Stimulated activated CD4-positive, alpha-beta T cell treated with anti-CD3 and anti-CD28 coated beads, Interleukin-1b, Interleukin-23, amount 100 ng/mL, for 1 hour (primary cell): ENCODE measurements at places on chromosomes 5 and 9.

DNA sequence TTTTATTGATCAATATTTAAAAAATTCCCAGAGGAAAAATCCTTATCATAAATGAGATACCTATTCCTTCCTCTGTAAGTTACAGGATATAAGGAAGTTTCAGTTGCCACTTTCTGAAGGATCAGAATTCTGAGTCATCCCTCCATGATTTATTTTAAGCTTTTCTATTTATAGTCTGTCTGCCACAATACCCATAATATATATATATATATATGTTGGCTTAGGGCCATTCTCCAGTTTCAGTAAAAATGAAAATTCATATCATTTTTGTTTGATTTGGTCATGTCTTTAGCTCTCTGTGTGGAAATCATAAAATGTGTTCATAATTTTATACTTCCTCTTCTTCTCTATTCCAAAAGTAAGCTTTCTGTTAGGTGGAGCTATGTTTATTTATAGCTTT is 215.8 kb upstream of the CYLC2 start:
- DNase-seq, result no peak

DNA sequence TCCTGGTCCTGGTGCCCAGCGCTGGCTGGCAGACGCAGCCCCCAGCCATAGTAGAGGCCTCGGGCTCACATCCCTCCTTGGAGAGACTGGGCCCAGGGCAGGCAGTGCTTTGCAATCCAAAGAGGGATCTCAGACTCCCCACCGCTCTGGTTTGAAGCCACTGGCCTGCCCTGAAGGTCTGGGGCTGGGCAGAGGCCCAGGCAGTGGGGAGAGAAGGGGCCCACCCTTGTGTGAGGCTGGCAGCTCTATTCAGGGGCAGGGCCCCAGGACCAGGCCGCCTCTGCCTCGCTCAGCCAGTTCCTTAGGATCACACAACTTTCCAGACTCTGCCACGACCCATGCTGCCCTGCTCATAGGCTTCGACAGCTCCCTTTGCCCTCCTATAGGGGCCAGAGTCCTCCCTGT is 10.7 kb upstream of the SEC16A start:
- no peak for DNase-seq

- DNase-seq, result no peak
Measured at GRCh38 chr5:103783669-103784068, 221.1 kb upstream of the NUDT12 start.

DNA sequence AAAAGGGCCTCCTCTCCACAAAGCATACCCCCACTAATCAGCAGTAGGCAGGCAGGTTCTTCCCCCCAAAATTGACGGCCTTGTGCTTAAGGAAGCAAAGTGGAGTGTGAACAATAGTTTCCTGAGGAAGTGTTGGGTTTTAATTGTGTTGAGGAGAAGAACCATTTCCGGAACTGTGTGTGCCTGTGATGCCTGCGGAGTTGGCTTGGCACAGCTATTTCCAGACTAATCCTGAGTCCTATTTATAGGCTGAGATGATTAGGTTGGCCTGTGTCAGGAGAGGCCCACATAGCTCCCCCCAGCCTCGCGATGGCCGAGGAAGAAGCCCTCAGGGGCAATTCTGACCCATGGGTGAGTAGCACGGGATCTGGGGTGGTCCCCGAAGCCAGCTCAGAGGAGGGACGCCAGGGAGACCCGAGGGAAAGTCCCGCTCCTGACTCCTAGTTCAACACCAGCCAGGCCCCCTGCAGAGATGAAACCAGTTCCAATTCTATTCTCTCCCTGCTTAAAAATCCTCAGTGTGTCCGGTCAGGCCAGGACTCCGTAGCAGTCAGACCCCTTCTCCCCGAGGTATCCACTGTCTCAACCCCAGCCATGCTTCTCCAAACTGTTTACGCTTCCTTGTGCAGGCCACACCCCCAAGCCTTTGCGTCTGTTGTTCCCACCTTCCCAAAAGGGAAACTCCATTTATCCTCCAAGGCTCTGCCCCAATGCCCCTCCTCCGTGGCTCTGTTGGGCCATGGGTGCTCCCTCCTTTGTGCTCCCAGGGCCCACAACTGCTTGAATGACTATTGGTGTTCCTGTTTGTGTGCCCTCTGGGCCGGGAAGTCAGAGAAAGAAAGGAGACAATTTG is 18.1 kb downstream of the GSN start:
- no peak for DNase-seq

DNA sequence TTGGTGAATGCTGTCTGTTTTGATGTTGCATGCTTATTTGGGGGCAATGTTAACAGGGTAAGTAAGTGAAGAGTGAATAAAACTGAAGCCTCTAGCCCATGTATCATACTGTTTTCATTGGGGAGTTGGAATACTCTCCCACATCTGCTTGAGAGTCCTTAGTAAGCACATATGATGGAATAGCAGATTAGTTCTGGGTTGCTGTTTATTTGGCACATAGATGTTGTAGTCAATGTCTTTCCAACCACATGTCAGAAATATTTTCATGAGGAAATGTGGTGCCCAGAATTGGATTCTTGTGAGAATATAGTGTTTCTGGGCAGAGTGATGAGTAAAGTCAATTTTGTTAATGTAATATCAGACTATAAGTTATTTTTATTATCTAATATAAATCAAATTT is 611.7 kb upstream of the FTMT start:
- no peak for DNase-seq

DNA sequence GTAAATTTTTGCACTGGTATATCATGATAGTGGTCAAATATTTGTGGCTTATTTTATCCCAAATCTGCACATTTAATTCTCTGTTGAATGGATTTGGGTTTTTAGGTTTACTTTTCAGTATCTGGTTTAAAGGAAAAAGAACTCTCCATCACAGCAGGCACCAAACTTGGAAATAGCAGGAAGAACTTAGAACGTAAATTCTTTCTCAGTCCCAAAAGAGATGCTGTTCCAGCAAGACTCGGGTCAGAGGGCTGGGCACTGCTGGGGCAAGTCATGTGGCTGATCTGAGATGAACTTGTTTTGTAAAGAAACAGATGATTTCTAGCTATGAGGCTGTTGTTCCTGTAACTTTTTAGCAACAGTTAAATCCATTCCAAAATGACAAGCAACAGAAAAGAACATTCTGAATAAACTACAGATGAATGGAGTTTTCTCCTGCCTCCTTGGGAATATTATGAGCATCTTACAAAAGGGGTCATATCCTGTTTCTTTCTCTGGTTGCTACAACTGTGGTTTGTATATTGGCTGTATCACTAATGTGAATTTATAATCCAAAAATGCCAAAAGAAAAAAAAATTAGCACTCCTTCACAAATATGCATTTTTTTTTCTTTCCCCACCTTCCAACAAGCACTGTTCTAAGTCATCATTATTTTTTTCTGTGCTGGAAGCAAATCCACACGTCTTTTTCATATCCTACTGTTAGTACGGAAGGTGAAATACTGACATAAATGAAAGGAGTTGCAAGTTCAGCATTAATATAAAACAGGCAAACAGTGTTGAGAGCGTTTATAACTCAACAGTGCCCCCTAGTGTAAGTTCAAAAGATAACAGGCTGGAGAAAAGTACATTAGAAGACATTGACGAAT is 31.1 kb downstream of the OR2K2 start:
- no peak for DNase-seq

GRCh38 chr5:142845954-142846398 is 75.8 kb downstream of the ARHGAP26 start:
- DNase-seq, result no peak

GRCh38 chr9:84970432-84970831 is 300.9 kb downstream of the NTRK2 start:
- no peak for DNase-seq

DNA sequence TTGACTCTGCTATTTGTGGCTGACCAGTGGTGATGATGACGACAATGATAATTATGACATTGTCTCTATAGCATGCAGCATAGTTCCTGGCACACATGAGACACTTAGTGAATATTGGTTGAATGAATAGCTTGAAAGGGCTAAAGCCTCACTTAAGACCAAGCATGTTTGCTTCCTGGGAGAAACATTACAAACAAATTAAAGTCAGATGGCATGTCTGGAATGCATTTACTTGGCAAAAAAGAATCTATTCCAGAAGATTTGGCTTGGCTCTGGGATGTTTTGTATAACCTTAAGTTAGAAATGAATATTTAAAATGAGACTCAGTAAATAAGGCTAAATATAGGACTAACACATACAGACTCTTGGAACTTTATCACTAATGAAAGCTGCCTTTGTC is 21.6 kb downstream of the GAS1 start:
- DNase-seq, result no peak

GRCh38 chr5:174057206-174057605 is 11.7 kb downstream of the NSG2 start:
- no peak for DNase-seq

- no peak for DNase-seq
Measured at GRCh38 chr5:151244206-151244605, 8.8 kb upstream of the GM2A start.

DNA sequence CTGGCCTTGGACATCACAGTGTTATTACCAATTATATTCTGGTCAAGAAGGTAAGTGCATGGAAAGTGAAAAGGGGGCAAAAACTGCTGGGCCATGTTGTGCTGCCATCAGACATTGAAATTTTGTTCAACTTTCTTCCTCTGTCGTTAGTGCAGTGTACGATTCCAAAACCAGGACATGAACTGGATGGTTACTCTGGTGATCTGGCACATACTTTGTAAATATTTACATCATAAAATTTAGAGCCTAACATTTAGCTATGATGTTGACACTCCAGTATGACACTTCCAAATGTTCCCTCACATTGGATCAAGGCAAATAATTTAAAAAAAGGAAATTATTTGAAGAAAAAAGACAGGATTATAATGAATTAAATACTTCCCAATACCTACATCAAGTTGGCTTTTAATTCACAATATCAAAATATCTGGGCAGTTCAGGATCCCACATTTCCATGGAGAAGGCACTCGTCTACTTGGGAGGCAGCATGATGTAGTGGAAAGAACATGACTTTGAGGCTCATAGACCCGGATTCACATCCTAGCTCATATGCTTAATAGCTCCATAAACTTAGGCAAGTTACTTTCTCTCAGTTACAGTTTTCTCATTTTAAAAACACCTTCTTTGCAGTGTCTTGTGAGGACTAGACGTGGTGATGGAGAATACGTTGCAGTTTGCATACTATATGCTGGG is 342.5 kb upstream of the MPDZ start:
- DNase-seq, result no peak

DNA sequence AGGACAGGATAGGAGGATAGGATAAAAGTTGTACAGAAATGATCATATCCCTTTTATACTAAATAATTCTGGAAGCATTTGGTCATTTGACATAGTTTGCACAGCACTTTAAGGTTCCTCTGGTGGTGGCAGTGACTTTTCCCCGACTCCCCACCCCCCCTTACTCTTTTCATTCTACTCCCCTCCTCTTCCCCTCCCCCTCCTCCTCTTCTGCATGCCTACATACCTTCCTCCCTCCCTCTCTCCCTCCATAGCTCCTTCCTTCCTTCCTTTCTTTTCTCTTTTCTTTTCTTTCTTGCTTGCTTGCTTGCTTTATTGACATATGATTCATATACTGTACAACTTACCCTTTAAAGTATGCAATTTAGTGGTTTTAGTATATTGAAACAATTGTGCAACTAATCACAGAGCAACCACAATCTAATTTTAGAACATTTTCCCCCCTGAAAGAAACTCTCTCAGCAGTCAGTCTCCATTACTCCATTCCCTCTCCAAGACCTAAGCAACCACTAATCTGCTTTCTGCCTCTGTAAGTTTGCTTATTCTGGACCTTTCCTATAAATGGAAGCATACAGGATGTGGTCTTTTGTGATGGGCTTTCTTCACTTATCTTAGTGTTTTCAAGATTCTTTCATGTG is 159.0 kb downstream of the HACD4 start:
- DNase-seq, result no peak

GRCh38 chr9:116821633-116822229 is 134.6 kb downstream of the TRIM32 start:
- DNase-seq, result no peak

GRCh38 chr9:124420991-124421543 is 5.8 kb upstream of the PSMB7 start:
- DNase-seq, result no peak

- no peak for DNase-seq
Measured at GRCh38 chr9:5042661-5043178, 57.6 kb downstream of the JAK2 start.

- no peak for DNase-seq
Measured at GRCh38 chr9:3758816-3759576, 233.2 kb upstream of the RFX3 start.

GRCh38 chr5:134536876-134537275 is 11.4 kb downstream of the JADE2 start:
- DNase-seq, result no peak

DNA sequence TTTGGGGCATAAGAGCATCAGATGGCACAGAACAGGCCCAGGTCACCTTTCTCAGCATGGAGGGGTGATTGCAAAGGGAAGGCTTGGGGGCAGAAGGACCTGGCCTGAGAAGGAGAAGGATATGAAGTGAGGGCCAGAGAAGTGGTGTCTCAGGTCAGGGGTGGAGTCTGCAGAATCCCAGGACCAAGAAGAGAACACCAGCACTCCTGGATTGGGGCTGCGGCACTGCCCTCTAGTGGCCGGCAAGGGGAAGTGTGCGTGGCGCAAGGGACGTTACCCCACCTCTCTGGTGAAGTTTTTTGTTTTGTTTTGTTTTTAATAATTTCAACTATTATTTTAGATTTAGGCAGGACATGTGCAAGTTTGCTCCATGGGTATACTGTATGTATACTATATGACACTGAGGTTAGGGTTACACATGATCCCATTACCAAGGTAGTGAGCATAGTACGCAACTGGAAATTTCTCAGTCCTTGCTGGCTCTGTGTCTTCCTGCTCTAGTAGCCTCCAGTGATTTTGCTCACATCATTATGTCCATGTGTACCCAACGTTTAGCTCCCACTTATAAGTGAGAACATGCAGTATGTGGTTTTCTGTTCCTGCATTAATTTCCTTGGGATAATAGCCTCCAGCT is 1548.6 kb downstream of the EFNA5 start:
- no peak for DNase-seq

DNA sequence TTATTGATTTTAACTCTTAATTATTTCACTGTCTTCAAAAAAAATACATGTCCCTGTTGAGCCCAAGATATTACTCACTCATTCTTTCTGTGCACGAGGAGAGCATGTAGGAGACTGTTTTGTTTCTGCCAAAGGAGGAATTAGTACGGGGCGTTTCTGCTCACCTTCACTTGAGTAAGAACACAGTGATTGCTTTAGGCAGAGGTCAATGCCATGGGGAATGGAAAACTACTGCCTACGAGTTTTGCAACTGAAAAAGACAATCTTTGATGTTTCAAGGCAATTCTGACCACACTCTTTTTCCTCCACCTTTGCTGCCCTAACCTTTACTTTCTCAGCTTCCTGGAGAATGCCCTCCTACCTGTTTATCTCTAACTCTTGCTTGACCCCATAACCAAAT is 109.4 kb downstream of the CCDC192 start:
- no peak for DNase-seq
